ENCODE measurements at places on chromosomes 16 and 17. TPM values are rescaled to one million over a fixed set of nuclear protein-coding genes. Genes with fewer than 3 reads are reported as not detected.

ALOXE3 gene
- total RNA-seq, result 0.74 TPM

CIBAR2 gene
- 0.49 TPM for total RNA-seq

LRRC37A gene
- total RNA-seq, result 3.0 TPM

PLSCR3 gene
- total RNA-seq, result 9.3 TPM

TBC1D3H gene
- not detected for total RNA-seq

CNTROB gene
- 17.5 TPM for total RNA-seq

TPSB2 gene
- not detected for total RNA-seq

TBC1D28 gene
- total RNA-seq, result not detected

NPB gene
- 1.5 TPM for total RNA-seq

TEKT3 gene
- total RNA-seq, result 0.49 TPM

CETP gene
- 0.74 TPM for total RNA-seq

ZFP3 gene
- 7.9 TPM for total RNA-seq

EPX gene
- not detected for total RNA-seq

IL17C gene
- total RNA-seq, result not detected

NARF gene
- total RNA-seq, result 40.6 TPM

NTN3 gene
- 3.2 TPM for total RNA-seq

HSF5 gene
- total RNA-seq, result under 0.01 TPM

EARS2 gene
- total RNA-seq, result 24.3 TPM

MT1G gene
- total RNA-seq, result 0.74 TPM

GRB2 gene
- total RNA-seq, result 151 TPM

PRKCB gene
- total RNA-seq, result 59.0 TPM

ADGRG3 gene
- 0.49 TPM for total RNA-seq

Measured in temporal lobe (tissue), 4 donors.